Fibroblast of the aortic adventitia (primary cell): ENCODE measurements at places on chromosomes 2 and 18. TPM values are rescaled to one million over a fixed set of nuclear protein-coding genes. Genes with fewer than 3 reads are reported as not detected.

DNA sequence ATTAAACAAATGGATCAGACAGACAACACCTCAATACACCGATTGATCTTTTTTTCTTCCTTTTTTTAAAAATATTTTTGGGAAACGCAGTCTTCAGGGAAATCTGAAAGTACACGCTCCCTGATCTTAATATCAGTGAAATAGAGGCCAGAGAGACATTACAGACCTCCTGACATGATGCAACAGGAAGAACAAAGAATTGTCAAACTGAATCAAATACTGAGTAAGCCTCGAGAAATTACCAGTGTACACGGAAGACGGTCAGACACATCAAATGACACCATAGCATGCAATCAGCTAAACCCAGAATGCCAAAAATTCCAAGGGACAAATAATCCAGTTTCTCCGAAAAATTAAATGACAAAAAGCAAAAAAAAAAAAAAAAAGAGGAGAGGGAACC lies 80.2 kb upstream of the NFU1 start:
- DNase-seq, result peak; percentile 31

GRCh38 chr2:232503809-232504323 lies 16.2 kb upstream of the ECEL1 start:
- DNase-seq, result no peak

DNA sequence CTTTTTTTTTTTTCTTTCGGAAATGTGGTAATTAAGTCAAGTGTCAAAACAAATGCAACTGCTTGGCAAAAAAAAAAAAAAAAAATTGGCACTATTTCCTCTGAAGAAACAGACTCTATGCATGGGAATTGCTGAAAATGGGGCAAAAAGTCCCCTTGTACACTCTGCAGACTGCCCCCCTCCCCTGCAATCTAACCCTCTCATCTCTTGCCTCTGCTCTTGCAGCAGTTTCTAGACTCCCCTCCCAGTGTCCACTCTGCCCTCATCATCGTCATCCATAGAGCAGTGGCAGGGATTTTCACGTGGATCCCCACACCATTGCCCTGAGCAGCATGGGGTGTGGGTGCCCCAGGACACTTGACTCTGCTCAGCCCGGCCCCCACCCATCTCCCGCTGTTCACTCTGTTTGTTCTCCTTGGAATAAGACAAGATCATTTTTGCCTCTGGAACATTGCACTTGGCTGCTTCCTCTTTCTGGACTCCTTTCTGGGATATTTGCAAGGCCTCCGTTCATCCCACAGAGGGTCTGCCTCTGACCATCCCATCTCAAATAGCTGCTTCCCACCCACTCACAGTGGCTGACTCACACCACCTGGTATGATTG lies 213.9 kb downstream of the ACKR3 start:
- DNase-seq, result no peak

POTEC gene
- total RNA-seq, result under 0.01 TPM in 1 of 2 replicates, not detected in the other

GRCh38 chr2:151649966-151650365 lies 84.3 kb downstream of the NEB start:
- no peak for DNase-seq

GRCh38 chr2:53028746-53029423 lies 738.7 kb upstream of the CHAC2 start:
- DNase-seq, result no peak

GRCh38 chr2:132897111-132897510 lies 227.1 kb upstream of the LYPD1 start:
- no peak for DNase-seq

ANKRD62 gene
- not detected in 2 replicates for total RNA-seq

DNA sequence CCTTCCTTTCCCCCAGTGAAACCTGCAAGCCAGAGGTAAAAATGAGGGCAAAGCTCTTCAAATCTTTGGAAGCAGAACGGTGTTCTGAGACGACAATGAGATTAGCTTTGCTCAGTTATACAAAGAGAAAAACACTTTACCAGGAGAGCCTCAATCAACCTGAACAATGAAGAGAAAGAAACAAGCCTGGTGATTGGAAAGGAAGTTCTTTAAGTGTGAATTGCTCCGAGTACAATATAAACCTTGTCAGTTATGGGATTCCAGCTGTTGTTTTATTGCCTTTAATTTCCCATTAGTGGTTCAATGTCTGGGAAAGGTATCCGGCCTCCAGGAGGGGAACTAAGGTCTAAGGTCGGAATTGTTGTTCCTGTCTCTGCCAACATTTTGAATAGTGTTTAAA lies 901.6 kb downstream of the EPHA4 start:
- no peak for DNase-seq

GRCh38 chr2:115904516-115904915 lies 1462.1 kb downstream of the DPP10 start:
- DNase-seq, result no peak

ONECUT2 gene
- under 0.01 TPM in 2 replicates for total RNA-seq

DNA sequence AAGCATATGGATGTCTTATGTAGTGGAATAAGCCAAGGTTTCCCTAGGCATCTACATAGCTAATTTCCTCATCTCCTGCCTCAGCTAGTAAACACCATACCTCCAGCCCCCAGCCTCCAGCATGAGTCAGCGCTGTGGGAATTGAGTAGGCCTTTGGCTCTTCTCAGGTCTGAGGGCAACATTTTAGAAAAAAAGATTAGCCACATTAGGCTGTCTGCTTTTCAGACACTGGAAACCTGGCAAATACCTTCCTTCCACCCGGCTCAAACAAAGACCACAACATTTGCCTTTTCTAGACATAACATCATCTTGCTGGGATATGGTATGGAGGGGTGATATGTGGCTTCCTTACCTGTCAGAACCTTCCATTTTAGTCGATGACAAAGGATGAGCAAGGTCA lies 6.1 kb upstream of the CCDC195 start:
- DNase-seq, result peak; percentile 6
